ENCODE measurements at places on chromosomes 4 and X. TPM values are rescaled to one million over a fixed set of nuclear protein-coding genes. Genes with fewer than 3 reads are reported as not detected.

GRCh38 chrX:24018809-24019208, 8.2 kb downstream of the KLHL15 start:
- no peak for DNase-seq

DNA sequence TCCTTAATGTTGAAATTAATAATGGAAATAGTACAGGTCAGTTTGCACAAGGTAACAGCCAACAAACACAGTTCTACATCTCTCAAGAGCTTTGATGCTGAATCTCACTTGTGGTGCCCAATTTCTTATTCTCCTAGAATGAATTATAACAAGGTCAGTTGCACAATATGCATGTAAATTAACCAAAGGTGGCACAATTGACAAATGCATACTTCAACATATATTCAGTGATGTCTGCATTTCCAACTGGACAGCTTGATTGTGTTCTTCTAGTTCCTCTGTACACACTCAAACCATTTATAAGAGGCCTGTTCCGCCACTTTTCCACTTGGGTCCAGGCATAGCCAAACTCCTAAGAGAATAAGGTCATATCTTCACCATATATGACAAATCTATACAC, 210.3 kb upstream of the EPHA5 start:
- no peak for DNase-seq

- DNase-seq: no peak
Measured at GRCh38 chr4:8282742-8283141, 13.2 kb downstream of the HTRA3 start.

- no peak for DNase-seq
Measured at GRCh38 chrX:103739421-103739820, 28.7 kb downstream of the TMEM31 start.

DNA sequence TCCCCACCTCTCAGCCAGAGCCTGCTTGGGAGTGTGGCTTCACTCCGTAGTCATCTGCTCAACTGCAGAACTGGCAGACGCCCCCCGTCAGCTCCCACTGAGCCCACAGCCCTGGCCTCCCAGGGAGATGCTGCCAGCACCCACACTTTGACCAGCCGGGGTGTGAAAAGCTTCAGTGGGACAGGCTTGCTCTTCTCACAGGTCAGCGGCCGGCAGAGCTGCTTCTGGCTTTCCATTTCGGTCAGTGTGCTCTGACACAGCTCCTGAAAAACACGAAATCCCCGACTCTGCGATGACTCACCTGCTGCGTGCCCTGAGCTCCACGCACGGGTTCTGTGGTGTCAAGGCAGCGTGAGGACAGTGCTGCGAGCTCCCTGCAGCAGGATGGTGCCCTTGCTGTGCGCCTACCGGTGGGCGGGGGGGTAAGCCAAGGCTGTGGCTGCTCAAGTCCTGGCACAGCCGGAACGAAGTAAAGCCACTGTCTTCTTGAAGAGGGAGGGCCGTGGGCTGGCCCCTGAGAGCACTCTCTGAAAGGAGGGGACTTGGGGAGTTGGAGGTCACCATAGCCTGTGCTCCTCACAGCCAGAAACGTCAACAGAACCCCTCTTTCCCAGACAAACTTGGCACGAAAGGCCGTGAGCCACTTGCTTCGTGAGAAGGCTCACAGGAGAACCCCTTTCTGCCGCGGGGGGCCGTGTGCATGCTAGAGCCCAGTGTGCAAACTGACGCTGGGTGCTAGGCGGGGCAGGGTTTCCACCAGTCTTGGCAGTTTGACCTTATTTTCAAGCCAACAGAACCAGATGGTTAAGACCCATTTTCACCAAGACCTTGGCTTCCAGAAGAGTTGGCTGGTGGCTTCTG, 23.6 kb downstream of the NOP14 start:
- no peak for DNase-seq

GRCh38 chr4:100907465-100908454, 389.9 kb upstream of the EMCN start:
- peak; percentile 37 for DNase-seq

GRCh38 chr4:67394879-67395278, 150.4 kb downstream of the CENPC start:
- DNase-seq: no peak

DNA sequence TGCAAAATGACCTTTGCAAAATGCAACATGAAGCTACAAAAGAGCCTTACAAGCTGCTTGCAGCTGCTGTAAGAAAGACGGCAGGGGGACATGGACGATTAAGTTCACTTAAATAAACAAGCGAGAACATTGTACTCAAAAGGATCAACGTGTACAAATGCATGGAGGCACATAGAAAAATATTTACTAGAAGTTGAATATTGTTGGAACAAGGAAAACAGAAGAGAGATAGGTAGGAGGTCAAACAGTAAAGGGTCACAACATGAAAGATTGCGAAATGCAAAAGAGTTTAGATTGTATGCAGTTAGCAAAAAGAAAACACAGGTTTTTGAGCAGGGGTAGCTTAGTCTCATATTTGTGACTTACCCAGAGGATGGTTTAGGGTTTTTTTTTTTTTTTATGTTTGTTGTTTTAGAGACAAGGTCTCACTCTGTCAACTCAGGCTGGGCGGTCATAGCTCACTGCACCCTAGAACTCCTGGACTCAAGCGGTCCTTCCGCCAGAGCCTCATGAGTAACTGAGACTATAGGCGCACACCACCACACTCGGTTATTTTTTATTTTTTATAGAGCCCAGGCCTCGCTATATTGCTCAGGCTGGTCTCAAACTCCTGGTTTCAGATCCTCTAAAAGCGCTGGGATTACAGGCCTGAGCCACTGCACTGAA, 1.4 kb upstream of the PHF8 start:
- no peak for DNase-seq

Gene STAP1
- total RNA-seq: not detected

GRCh38 chrX:150446151-150446550, 83.0 kb downstream of the MAMLD1 start:
- DNase-seq: peak; percentile 41

Gene ZMAT1
- total RNA-seq: 0.65 TPM

Gene ATP10D
- total RNA-seq: 18.5 TPM

- peak; percentile 11 for DNase-seq
Measured at GRCh38 chr4:88573995-88574394, 18.3 kb upstream of the HERC3 start.

Gene MAGED4
- total RNA-seq: 38.9 TPM

GRCh38 chr4:48175806-48176205, 41.8 kb upstream of the TXK start:
- peak; percentile 13 for DNase-seq

Gene UGT2B7
- not detected for total RNA-seq

- no peak for DNase-seq
Measured at GRCh38 chrX:66191563-66191962, 27.5 kb downstream of the HEPH start.

DNA sequence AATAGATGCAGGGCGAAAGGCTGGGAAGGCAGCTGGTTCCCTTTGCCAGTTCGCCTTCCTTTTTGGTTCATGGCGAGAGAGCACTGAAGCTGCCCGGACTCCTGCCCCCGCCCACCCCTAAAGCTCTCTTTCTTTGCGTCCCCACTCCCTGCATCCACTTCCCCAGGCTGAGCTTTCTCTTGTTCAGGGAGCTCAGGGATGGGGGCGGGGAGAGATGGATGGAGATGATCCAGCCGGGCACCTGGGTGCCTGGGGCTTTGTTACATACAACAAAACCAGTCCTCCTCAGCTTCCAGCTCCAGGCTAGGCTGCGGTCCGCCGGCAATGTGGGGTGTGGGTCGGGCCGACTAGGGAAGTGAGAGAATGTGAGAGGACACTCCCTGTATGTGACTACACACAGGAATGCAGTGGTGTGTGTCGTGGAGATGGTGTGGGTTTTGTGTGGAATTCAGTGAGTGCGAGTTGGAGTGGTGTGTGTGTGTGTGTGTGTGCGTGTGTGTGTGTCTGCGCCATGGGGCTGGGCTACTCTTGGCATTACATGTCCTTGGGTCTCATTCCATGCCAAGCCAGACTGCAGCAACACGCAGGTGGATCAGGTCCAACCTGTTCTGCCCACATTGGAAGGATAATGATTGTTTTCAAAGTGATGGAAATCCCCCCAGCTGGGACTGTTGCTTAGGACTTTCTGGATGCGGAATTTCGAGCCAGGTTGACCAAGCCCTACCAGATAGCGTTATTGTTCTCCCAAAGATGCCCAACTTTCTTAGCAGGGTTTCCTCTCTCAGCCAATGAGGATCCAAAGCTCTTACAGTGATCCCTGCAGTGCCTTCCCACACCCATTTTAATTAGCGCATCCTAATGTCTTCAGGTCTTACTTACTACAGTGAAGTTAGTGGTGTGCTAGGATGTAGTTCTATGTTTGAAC, 149.4 kb upstream of the CHRDL1 start:
- no peak for DNase-seq

Gene TCEAL7
- 0.22 TPM for total RNA-seq

Gene CFAP47
- not detected for total RNA-seq

Gene TLR10
- not detected for total RNA-seq

DNA sequence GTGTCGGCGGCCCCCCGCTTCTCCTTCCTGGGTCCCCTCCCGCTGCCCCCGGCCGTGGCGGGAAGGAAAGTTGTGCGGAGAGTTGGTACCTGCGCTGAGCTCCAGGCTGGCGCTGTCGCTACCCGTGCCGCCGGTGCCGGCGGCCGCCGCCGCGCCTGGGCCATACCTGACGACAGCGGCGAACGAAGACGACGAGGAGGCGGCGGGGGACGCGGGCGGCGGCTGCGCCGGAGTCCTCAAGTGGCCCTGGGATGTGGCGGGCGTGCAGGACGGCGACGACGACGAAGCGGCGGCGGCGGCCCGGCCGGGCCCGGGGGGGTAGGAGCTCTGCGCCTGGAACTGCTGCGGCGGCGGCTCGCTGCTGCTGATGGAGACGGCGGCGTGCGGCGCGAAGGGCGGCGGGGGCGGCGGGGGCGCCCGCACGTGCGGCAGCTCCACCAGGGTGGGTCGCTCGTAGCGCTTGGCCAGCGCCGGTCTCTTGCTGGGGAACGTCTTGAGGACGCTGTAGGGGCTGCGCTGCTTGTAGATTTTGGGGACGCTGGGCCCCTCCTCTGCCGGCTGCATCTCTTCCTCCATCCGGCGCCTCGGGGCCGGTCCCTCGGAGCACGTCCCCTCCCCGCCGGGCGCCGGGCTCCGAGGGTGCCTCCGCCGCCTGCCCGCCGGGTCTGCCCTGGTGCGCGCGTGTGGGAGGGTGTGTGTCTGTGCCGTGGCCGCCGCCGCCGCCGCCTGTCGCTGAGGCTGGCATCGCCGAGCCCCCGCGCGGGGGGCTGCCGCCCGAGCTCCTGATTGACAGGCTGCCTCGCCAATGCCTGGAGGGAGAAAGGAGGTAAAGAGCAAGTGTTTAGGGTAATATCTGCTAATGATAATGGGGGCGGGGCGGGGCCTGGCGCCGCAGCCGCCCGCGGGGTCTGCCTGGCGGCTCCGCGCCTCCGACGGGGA, 618 bp downstream of the BEND4 start:
- peak; percentile 20 for DNase-seq

Gene DCAF8L2
- total RNA-seq: not detected

Gene WNK3
- 0.22 TPM for total RNA-seq

Gene TMEM47
- 7.4 TPM for total RNA-seq

GRCh38 chr4:73593631-73594241, 26.5 kb downstream of the RASSF6 start:
- peak; percentile 68 for DNase-seq

Gene FLNA
- 1,159 TPM for total RNA-seq

All from lung microvascular endothelial cell (primary cell).